ENCODE measurements at places on chromosomes 16 and 17.

DNA sequence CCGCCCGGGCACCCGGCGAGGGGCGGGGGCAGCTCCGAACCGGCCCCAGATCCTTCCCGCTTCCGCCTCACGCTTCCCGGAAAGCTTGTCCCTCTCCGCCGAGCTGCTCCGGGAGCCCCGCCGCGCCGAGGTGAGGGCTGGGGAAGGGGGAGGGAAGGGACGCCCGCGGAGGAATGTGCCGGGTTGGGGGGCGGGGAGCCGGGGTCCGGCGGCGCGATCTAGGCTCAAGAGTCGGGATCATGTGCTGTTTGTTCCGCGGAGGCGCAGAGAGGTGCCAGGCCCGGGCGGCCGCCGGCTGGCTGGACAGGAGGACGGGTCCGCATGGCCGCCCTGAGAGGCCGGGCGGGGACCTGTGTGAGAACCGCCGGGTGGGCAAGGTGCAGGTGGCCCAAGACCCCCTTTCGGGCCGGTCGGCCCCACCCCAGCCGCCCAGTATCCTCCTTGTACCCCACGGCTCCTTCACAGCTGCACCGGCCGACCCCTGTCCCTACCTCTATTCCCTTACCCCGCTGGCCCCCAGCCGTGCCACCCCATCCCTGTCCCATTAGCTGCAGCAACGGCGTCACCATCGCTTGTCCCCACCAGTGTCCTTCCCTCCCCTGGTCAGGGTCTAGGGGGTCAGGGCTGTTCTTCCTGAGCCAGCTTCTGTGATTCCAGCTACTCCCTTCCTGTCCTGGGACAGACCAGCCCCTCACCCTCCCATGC, 429 bp downstream of the KIF1C start:
- no peak for DNase-seq

GRCh38 chr17:65529761-65530522, 31.5 kb downstream of the AXIN2 start:
- no peak for DNase-seq

DNA sequence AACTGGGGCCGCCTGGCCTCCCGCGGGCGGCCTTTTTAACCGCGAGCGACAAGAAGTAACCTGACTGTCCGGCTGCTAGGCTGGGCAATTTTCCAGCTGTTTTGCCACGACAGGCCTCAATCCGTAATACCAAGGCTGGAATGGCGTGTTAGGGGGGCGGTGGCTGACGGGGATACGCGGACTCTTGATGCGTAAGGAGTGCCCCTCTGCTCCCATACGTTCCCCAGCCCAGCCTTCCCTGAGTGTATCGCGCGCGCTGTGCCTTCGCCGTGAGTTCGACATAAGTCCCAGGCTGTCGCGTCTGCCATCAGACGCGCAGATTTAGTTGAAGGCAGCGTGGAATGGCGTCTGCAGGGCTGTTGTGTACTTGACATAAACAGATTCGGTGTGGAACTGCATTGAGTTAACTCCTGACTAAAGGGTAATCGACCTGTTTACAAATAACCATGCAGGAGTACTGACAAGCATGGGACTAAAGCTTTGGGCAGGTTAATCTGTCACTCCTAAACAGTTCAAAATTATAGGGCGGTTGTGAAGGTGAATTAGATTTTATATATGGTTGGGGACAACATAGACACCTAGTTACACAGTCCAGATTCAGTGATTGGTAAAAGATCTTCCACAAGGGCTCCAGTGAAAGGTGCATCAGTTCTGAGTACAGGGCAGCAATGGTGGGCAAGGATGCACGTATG, 16.6 kb upstream of the ERN1 start:
- DNase-seq: peak; percentile 91

DNA sequence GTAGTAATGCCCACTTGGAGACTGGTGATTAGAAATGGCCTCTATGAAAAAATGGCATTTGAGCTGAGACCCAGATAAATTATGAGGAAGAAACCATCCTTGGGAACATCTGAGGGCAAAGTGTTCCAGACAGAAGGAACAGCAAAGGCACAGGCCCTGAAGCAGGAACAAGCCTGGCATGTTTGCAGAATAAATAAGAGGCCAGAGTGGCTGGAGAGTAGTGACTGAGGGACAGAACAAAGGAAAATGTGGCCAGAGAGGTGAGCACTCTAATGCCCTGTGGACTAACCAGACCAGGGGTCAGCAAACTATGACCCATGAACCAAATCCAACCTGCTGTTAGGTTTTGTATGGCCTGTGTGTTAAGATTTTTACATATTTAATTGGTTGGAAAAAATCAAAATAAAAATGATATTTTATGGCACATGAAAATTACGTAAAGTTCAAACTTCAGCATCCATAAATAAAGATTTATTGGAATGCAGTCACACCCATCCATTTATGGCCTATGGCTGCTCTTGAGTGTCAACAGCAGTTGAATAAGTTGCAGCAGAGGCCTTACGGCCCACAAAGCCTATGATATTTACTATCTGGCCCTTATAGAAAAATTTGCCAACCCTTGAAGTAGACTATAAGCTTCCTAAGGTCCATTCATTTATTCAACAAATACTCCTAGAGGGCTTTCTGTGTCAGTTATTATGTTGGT, 210.0 kb upstream of the TOX3 start:
- DNase-seq: no peak

GRCh38 chr17:47733047-47733673, at the start of gene TBX21:
Gene TBX21, plus strand, starts transcription at chr17:47733236. Its CDS starts 219 bp downstream, at chr17:47733455.
- no peak for DNase-seq

GRCh38 chr17:42113293-42114069, 967 bp upstream of the DHX58 start:
- DNase-seq: no peak

DNA sequence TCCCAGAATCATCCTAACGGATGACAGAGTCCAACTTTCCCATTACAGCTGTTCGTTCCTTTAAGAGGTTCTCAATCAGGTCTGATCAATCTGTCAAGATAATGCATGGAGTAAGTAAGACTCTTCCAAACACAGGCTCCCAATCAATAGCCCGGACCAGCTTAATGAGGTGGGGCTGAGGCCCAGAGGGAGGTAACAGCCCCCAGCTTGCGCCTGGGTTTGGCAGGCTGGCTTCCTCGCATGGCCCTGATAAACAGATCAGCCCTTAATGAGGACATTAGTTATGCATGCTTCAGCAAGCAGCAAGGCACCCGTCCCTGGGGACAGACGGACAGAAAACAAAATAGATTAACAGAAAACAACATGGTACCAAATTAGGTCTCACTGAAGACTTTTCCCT, 145.7 kb downstream of the ZFHX3 start:
- DNase-seq: no peak

GRCh38 chr16:28580726-28581315, 16.0 kb downstream of the SULT1A2 start:
- DNase-seq: no peak

- no peak for DNase-seq
Measured at GRCh38 chr17:65193716-65194293, 56.6 kb downstream of the RGS9 start.

DNA sequence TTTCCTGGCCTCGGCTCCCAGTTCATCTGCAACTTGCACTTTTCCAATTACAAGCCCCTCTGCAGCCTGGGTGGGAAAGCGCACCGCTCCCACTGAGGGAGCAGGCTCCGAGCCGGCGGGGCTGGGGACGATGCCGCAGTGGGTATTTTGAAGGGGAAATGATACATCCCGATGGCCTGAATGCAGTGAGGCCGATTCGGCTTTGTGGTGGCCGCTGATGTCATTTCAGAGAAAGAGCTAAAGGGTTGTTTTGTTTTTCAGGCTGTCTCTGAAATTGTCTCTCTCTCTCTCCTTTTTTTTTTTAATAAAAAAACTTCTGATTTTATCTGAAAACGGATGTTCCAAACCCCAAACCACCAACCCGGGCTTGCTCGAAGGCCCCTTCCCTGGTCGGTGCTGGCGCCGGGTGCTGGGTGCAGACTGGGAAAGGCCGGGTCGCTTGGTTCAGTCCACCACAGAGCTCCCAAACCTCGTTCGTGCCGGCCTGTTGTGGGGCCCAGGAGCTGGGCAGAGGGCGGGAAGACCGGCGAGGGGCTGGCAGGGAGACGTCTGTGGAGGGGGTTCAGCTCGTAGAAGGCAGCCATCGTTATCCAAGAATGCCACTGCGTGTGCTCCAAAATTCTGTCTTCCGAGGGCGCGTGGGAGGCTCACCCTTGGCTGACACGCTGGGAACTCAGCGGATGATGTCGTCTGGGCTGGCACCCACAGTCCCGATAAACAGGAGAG, 102.8 kb downstream of the FOXL1 start:
- DNase-seq: no peak

- DNase-seq: no peak
Measured at GRCh38 chr17:72512649-72513556, 392.1 kb downstream of the SOX9 start.

- no peak for DNase-seq
Measured at GRCh38 chr16:19715566-19715965, 2.5 kb downstream of the KNOP1 start.

DNA sequence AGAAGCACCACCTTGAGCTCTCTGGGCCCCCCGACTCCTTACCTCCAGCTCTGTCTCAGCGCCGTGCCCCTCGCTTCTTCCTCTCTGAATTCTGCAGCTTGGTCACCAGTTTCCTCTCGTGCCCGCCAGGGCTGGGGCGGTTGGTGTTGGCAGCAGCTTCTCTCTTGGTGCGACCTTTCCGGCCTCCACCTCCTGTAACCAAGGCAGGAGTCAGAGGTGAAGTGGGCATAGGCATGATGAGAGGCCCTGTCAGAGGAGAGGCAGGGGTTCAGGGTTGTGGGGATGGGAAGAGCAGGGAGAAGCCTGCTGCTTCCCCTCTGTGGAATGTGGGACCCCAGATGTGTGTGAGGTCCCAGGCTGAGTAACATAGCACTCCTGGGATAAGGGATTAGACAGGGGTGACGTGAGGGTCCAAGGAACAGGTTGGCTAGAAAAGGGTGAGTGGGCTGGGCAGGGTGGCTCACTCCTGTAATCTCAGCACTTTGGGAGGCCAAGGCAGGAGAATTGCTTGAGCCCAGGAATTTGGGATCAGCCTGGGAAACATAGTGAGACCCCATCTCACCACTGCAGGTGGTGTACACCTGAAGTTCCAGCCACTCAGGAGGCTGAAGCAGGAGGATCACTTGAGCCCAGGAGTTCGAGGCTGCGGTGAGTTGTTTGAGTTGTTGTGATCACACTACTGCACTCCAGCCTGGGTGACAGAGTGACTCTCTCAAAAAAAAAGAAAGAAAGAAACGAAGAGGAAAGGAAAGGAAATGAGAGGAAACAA, 626 bp downstream of the NUPR1 start:
- no peak for DNase-seq

DNA sequence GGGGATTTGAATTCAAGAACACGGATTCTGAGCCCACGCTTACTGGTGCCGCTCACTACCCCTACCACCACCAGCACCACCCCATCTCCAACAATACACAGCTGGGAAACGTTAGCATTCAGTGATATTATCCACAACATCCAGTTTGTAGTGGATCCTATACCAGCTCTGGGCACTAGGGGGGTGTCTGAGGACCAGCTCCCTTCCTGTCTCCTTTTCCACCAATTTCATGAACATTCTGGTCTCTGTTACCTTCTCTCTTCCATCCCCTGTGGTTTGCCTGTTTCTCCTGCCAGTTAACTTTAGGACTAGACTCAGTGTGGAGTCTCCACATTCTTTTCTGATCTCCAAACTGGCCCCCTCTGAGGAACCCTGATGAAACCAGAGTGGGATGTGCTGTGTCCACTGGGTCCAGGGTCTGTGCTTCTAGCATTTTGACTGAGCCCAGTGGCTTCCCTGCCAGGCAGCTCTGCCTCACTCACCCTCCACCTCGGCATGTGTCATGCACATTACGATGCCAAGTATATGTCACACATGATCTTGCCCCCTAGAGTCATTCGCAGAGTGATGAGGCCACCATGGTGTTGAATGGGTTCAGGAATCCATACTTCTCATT, 187.0 kb upstream of the CDH13 start:
- DNase-seq: no peak

DNA sequence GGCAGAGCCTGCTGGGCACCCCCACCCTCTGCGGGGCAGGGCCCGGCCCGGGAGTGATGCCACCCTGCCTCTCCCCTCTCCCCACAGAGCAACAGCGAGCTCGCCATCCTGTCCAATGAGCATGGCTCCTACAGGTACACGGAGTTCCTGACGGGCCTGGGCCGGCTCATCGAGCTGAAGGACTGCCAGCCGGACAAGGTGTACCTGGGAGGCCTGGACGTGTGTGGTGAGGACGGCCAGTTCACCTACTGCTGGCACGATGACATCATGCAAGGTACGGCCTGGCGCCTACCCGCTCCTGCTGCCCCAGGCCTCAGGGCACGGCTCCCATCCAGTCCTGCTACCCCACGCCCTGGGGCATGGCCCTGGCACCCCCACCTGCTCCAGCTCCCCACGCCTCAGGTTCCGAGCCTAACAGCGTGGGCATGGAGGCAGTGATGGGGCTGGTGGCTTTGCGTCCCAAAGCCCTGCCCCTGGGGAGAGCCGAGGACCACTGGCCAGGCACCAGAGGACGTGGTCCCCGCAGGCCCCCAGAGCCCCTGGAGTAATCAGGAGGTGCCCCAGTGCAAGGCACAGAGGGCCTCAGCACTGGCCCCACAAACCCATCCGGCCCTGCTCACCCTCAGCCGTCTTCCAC, 38.4 kb downstream of the TSC2 start:
- DNase-seq: no peak

DNA sequence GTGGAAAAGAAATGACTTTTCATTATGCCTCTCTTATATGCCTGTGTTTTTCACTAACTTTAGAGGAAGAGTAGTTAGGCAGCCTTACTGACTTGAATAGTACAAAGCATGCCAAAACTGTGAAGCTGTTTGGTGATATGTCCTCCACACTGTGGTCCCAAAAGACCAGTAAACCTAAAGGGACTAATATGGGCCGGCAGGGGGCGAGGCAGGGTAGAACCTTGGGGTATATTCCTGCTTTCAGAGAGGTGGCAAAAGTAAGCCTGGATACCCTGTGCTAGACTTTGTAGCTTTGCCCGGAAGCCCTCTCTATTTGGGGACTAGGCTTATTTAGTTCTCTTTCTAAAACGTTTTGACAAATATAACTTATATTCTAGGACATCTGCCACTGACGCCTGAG, 36.5 kb upstream of the VWA3A start:
- no peak for DNase-seq

DNA sequence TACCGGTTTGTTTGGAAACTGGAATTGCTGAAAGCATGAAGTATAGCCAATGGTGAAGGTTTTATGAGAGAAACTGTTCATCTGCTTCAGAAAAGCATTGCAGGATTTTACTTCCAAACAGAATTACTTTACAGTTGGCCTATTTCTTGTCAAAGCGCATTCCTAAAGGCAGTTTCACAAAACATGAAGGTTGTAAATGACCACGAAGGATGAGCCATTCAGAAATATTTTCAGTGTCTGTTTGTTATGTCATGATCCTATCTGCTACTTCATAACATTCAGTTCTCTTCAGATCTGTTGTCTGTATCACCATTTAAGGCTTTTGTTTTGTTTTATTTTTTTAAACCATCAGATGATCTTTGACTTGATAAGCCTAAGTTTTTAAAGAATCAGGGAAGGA, 45.7 kb downstream of the AATF start:
- DNase-seq: no peak

- no peak for DNase-seq
Measured at GRCh38 chr16:63581570-63581969, 1540.3 kb downstream of the CDH11 start.

- DNase-seq: no peak
Measured at GRCh38 chr17:83126275-83126811, 46.9 kb downstream of the METRNL start.

- peak; percentile 13 for DNase-seq
Measured at GRCh38 chr16:11742093-11742535, 543 bp downstream of the TXNDC11 start.
